ENCODE measurements at places on chromosomes 7 and 10.

DNA sequence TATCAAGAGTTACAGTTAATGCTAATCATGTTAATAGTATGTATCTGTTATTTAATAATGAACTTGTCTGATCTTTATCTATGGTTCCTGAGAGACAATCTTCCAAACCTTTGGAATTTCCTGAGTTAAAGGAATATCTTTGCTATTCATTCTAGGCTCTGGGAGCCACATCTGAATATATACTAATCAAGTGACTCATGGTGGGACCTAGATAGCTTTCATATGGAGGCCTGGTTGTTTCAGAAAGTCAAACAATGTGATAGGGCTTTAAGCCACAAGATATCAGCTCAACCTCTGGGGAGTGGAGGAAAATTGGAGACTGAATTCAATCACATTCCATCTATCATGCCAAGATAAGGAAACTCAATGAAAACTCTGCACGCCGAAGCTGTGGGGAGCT lies 746.4 kb downstream of the TNS3 start:
- no peak for DNase-seq

GRCh38 chr7:93931655-93932054 lies 10.1 kb downstream of the GNG11 start:
- DNase-seq: no peak

GRCh38 chr7:105910172-105910571 lies 33.8 kb upstream of the ATXN7L1 start:
- no peak for DNase-seq

DNA sequence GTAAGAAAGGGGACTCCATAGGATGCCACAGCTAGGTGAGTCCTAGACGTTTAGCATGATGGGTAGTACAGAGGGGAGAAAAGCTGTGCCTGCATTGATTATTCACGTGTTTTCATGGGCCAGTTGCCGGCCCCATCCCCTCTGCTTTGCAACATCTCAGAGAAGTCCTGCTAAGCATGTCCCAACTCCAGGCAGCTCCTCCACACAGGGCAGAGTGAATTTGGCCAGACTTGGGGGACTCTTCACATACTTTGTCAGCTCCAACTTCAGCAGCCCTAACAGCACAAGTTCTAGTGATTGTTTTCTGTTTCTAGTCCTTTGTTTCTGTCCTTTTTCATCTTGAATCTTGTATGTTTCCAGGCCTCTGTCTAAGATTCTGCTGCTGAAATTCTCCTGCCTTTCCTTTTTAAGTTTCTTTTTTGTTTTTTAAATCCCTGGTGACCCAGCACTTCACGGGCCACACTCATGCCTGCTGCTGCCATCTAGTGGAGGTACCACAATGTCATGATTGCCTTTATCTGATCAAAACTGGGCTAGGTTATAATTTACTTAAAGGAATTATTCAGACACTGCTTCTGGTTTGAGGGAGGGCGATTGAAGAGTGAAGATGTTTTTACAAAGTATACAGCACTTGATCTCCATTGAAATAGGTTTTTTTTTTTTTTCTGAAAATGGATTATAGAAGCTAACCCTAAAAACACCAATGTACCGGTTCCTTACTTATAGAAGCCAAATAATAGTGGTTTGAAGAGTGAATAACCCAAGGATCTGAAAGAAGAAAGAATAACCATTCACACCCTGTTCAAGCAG lies 276.9 kb downstream of the CSTF2T start:
- no peak for DNase-seq

- no peak for DNase-seq
These were observed 84.1 kb downstream of the POM121L12 start for GRCh38 chr7:53119514-53119941.

DNA sequence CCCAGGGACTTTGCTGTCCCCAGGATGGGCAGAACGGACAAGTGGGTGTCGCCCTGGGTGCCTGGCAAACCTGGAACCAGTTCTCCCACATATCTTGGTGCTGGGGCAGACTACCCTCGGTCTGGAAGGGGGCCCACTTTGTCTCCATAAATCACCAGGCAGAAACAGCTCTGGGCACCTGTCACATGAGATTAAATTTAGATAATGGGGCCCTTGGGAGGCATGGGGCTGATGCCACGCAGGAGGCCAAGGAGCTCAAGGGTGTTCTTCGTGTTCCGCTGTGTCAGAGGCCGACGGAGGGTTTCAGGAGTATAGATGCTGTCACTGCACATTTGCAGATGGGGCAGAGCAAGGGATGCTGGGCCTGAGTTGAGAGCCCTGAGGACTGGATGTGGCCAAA lies 72.7 kb downstream of the TMEM130 start:
- no peak for DNase-seq

- DNase-seq: no peak
These were observed 30.6 kb downstream of the CDCA7L start for GRCh38 chr7:21915140-21915539.

GRCh38 chr7:116311816-116312471 lies 101.6 kb downstream of the TES start:
- no peak for DNase-seq

DNA sequence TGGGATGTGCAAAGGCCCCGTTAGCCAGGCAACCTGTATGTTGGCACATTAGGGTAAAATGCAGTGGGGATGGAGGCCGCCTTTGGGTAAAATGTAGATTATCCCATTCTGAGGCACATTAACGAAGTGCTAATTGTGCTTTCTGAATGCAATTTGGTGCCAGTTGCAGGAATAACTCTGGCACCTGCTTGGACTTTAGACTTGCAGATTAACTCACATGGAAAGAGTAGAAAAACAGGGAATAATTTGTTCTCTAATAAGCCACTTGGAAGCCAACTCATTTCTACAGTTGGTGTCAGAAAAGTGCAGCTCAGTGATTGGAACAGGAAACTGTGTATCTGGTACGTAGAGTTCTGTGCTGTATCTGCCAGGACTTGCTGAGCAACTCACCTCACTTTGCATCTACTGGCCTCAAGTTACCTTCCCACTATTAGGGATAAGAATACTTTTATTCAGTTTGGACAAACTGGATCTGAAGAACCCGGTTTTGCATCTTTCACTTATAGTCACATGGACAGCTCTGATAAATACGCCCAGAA lies 377.4 kb upstream of the PODXL start:
- DNase-seq: no peak

- DNase-seq: no peak
These were observed 66.0 kb upstream of the FOXK1 start for GRCh38 chr7:4616116-4616515.

DNA sequence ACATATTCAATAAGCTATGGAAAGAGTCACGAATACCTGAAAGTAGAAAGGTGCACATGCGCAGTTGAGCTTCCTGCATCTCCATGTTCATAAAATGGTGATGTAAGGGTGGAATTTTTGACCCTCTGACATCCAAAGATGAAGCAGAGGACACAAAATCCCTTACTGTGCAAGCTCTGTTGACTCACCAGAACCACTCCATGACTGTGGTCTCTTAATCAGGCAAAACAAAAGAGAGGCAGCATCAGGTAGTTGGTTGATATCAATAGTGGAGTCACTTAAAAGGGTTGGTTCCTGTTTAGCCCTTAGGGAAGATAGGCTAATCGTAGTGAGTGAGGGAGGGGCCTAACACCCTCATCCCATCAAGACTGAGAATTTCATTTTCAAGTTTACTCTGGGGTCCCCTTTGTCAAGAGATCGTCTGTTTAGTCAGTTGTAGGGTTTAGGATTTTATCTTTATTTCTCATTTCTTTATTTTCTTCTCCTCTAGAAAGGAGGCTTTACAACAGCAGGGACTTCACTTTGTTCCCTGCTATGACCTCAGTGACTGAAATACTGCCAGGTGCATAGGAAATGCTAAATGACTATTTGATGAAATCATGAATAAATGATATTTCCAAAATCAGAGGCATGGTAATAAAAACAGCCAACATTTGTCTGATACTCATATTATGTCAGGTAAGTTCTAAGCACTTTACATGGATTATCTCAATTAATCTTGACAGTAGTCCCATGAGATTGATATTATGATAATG lies 98.1 kb downstream of the CD36 start:
- no peak for DNase-seq

- no peak for DNase-seq
These were observed 136.7 kb downstream of the KIF20B start for GRCh38 chr10:89838044-89838615.

GRCh38 chr7:149459540-149460452 lies 1.1 kb downstream of the ZNF777 start:
- peak; percentile 22 for DNase-seq

GRCh38 chr10:71632896-71633600 lies 86.5 kb downstream of the C10orf105 start:
- no peak for DNase-seq

DNA sequence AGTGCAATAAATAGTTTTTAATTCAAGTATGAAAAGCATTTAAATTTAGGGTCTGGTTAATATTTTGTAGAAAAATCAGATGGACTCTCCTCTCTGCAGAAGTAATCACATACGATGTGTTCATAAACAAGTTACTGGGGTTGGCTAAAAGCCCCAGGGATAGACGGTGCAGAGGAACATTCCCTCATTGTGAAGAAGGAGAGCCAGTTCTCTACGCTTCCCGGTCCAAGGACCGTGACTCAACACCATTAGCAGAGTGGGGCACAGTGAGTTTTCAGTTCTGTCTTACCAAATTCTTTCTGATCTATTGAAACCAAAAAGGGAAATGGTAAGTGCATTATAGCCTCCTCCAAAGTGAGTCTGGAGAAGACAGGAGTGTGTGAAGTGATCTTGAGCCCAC lies 327.8 kb downstream of the WDR37 start:
- no peak for DNase-seq

DNA sequence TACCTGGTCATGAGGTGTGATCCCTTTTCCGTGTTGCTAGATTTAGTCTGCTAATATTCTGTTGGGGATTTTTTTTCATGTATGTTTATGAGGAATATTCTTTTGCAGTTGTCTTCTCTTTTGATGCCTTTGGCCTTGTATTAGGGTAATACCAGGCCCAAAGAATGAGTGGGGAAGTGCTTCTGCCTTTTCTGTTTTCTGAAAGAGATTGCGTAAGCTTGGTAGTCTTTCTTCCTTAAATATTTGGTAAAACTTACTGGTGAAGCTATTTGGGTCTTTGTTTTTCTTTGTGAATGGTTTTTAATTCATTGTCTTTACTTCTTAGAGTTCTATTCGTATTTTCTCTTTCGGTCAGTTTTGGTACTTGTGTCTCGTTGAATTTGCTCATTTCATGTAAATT lies 51.1 kb downstream of the SHH start:
- DNase-seq: no peak

DNA sequence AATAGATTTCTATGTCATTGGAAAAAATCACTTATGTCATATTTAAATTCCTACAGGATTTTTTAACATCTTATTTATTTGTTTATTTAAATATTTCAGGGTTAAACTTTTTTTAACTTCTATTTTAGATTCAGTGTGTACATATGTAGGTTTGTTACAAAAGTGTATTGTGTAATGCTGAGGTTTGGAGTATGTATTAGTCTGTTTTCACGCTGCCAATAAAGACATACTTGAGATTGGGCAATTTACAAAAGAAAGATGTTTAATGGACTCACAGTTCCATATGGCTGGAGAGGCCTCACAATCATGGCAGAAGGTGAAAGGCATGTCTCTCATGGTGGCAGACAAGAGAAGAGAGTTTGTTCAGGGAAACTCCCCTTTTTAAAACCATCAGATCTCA lies 65.4 kb downstream of the MGAM2 start:
- no peak for DNase-seq

DNA sequence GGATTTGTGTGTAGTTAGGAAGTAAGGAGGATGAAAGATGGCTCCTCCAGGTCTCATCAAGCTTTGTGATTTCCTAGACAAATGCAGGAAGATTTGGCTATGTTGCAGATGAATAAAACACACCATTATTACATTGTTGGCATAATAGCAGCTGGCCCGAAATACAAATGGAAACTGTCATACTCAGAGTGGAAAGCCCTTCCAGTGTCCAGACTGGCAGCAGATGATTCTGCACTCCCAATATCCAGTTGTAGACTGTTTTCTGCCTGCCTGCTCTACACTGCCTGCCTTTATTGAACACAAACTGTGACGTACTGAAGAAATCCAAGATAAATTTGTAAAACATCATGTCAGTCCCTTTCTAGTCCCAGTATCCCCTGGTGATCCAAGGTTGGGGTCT lies 99.7 kb upstream of the FZD1 start:
- no peak for DNase-seq

GRCh38 chr7:1400371-1400770 lies 58.9 kb downstream of the MICALL2 start:
- DNase-seq: no peak

DNA sequence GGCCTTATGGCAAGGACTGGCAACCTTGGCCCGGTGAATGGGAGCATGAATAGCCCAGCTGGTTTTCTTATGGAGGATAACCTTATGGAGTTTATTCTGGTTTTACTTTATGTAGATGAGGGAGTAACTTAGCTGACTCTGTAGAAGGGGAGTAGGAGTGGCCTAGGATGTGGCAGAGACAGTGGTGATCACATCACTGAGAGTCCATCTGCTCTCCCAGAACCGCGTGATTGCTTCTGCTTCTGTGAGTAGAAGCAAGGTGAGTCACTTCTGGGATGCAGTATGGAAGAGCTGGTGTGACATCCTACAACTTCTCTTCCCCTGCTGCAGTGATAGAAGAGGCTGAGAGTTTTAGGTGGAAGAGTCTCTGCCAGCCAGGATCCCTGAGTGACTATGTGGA lies 129.2 kb downstream of the RPS24 start:
- no peak for DNase-seq

- DNase-seq: no peak
These were observed 55.4 kb downstream of the LANCL2 start for GRCh38 chr7:55420530-55420929.

All from stimulated activated CD4-positive, alpha-beta T cell treated with anti-CD3 and anti-CD28 coated beads, Interleukin-1b, Interleukin-23, amount 100 ng/mL, for 24 hours (primary cell).